ENCODE measurements at places on chromosomes 1 and 21.

DNA sequence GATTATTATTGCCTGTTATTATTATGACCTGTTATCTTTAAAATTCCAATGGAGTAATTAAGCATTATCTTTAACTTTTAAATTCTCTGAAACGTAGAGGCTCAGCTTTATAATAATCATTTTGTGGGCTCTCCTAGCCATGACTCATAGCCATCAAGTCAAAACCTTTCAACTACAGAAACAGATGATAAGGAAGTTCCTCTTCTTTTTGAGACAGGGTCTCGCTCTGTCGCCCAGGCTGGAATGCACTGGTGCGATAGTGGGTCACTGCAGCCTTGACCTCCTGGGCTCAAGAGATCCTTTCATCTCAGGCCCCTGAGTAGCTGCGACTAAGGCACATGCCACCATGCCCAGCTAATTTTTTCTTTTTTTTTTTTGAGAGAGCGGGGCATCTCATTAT is 43.5 kb downstream of the CHML start:
- DNase-seq = no peak

DNA sequence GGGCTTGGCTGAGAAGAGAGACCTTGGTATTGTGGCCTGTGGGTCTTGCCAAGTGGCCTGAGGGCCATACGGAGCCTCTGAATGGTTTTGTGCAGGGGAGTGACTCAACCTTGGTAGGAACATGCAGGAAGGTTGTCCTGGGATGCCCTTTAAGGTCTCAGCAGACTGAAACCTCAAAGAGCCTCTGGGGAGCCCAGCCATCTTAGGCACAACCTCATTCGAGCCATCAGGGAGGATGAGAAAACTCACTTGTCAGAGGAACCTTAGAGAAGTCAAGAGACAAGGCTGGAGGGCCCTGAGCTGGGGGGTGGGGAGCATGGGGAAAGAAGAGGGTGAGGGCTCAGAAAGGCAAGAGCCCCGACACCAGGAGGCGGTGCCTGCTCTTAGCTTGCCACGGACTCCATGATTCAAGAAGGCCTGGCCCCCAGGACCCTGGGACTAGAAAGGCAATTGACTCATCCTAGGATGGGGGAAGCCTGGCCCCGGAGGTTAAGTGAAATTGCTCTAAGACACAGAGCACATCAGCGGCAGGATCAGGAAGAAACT is 13.0 kb downstream of the IFI6 start:
- no peak for DNase-seq

DNA sequence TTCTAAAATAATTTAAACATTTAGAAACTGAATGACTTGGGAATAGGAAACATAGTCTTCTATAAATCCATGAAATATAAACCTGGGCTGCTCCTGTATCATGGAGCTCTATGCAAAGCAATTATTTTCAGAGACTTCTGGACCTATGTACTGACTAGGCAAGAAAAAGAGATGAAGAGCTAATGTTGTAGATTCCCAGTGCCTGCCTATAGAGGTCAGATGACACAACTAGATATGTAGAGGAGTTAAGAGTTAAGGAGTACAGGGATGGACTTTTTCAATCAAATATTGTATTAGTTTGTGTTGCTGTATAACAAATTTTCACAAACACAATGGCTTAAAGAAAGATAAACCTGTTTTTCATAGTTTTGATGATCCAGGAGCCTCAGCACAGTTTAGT is 1434.5 kb downstream of the KCNT2 start:
- no peak for DNase-seq

- DNase-seq = no peak
Measured at GRCh38 chr1:231629132-231629531, 2.5 kb downstream of the DISC1 start.

DNA sequence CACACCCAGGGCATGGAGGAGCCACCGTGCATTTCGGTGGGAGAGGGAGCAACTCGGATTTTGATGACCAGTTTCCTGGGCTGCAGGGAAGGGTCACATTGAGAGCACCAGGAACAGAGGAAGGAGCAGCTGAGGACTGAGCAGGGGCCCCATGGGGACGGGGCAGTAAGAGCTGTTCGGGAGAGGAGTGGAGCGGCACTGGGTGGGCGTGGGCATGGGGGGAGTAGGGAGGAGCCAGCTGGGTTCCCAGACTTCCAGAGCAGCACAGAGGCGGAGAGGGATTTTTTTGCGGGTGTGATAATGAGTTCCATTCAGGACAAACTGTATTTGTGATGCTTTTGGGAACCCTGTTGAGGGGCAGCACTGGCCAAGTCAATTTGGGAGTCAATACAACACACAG is 17.4 kb upstream of the GPR153 start:
- DNase-seq = no peak

DNA sequence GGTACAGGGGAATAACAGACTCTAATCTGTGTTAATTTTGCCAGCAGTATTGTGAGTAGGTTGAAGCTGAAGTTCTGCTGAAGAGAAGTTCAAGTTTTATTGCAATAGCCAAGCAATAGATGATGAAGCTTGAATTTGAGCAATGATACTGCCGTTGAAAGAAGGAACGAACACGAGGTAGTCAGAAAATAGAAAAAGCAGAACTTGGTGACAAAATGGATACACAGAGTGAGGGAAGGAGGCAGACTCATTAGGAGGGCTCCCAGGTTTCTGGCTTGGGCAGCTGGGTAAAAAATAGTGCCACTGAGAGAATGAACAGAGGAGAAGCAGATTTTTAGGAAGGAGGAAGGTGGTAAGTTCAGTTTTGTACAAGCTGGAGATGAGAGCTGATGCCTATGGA is 22.3 kb upstream of the AGO1 start:
- DNase-seq = no peak

- no peak for DNase-seq
Measured at GRCh38 chr1:34358636-34359035, 181.9 kb downstream of the C1orf94 start.

DNA sequence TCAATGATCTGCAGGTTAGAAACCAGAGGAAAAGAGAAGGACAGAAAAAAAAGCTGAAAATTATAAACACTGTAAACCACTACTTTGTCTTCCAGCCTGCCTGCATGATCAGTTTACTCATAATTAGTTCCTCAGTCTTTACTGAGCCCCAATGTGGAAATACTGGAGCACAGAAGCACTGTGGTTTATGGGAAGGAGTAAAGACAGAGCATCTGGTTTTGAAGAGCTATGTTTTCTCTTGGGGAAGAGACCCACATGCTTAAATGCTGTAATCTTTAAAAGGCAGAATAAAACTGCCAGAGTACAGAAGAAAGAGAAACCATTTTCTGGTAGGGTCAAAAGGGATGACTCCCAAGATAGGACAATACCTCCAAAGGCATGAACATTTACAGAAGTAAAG is 159.0 kb upstream of the ZNHIT6 start:
- DNase-seq = no peak
